ENCODE measurements at places on chromosomes 16 and 17.

- DNase-seq = no peak
Measured at GRCh38 chr17:30323895-30324319, 9.9 kb downstream of the TMIGD1 start.

DNA sequence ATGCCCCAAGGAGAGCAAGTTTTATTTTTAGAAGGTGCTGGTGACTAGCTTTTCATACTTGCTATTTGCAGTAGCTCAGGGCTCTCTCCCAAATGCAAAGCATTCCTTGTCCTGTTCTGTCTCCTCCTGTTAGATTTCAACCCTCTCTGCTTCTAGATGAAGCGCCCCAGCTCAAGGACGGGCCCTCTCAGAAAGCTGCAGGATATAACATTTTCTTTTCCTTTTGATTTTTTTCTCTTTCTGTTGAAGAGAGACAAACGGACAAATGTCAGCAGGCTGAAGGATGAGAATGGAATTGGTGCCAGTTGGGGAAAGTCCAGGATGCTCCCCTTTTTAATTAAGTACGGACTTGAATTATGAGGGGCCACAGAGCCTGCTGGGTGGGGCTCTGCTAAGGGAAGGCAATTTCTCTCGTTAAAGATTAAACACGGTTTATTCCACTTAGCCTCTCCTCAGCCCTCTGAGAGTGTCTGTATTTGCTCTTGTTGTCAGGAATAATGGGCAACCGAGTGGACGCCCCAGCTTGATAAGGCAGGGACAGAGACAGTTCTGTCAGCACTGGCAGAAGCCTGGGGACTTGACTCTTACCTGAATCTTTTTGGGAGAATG is 6.2 kb upstream of the ETV4 start:
- no peak for DNase-seq

DNA sequence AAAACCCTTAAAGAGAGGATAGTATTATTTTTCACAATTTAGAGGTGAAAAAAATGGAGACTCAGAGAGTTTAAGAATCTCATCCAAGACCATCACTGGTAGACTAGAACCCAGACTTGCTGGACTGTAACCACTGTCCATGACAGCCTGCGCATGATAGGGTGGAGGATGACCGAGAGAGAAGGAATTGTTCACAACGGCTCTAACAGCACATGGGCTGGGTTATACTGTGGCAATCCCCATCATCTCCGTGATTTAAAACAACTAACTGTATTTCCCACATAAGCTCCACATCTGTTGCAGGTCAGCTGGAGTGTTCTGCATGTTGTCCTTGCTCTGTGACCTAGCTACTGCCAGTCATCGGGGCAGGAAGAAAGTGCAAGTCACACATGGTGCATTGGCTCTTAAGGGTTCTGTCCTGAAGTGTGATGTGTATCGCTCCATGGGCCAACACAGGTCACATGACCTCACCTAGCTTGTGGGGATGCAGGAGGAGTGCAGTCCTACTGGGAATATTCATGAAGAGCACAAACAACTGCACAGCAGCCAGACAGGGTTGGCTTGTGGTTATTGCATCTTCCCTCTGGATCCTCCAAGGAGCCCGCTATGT is 131.2 kb upstream of the MPHOSPH6 start:
- DNase-seq = no peak

DNA sequence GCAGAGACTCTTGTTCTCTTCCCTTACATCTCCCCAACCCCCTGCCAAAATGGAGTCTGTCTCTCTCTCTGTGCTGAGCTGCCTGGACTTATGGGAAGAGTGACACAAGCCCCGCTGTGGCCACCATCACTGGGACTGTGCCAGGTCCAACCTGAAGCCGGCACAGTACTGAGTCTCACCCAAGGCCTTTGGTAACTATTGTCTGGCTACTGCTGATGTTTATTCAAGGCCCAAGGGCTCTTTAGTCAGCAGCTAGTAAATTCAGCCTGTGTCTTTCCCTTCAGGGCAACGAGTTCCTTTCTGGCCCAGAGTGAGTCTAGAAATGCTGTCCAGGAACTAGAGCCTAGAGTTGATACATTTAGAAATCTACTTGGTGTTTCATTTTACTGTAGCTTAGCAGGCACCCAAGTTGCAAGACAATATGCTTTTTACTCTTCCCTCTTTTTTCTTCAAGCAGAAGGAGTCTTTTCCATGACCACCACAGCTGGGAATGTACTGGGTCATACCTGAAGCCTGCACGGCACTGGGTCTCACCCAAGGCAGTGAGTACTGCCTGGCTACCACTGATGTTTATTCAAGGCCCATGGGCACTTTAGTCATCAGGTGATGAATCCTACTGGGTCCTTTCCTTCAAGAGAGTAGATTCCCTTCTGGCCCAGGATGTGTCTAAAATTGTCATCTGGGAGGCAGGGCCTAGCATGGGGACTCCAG is 17.7 kb downstream of the EFCAB5 start:
- no peak for DNase-seq

DNA sequence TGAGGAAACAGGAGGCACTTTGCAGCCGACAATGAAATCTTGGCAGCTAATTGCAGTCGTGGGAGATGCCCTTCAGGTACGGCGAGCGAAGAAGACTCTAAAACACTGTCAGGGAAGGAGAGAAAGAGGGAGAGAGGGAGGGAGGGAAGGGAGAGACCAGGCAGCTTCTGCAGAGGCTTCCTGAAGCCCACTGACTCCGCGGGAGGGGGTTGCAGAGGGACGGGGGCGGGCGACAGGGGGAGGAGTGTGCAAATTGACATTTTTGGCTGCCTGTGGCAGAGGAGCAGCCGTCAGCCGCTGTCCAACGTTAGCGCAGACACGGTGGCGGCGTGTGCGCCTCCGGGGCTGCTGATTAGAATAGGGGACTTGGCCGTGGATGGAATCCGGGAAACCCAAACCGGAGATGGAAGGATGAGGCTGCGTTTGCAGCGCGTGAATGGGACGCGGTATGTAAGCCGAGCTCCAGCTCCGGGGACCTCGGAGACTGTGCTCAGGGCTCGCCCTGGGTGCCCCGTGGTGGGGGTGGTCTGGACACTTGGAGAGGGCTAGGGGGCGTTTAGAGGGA is 849.1 kb upstream of the RBFOX1 start:
- peak; percentile 66 for DNase-seq

GRCh38 chr17:549177-550040 is 165.2 kb downstream of the VPS53 start:
- no peak for DNase-seq

DNA sequence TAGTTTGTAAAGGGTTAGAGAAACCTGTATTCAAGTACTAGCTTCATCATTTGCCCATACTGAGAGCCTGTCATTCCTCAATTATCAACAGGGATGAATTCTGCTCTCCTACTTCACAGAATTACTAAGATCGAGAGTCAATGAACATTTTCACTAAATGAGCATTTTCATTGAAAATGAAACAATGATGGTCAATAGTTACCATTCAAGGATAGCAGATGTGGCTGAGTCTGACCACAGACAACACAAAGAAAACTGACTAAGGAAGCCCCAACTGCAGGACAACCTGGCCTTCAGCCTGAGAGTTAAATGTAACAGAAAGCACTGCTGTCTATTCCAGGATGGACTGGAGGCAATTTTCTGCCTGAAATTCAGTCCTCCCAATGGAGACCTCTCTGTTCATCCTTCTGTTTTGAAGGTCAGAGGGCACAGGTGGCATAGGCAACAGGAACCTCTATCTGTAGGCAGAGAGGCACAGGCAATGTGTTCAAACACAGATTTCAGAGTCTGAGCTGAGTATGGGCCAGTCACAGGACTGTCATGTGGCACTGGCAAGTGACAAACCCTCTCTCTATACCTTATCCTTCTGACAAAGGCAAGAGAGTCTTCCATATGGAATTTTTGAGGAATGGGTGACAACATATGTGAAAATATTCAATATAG is 19.5 kb downstream of the TRAF4 start:
- no peak for DNase-seq

- no peak for DNase-seq
Measured at GRCh38 chr17:82965371-82965770, 114.0 kb upstream of the METRNL start.

- no peak for DNase-seq
Measured at GRCh38 chr16:22633799-22634198, 123.1 kb downstream of the NPIPB5 start.

- no peak for DNase-seq
Measured at GRCh38 chr16:75584108-75584507, 17.9 kb downstream of the GABARAPL2 start.

DNA sequence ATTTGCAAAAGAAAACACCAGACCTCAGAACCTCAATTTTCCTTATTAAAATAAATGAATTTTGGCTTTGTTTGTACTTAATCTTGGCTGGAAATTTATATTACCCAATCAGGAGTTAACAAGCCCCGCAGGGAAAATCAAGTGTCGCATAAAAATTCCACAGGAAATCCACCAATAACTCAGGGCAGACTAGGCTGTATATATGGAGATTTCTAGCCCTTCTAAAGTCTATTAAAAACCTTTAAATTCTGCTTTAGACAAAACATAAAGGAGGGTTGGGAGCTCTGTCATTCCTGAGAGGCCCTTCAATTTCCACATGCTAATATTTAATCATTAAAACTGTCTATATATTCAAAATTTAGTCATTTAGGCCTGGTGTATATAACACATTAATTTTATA is 434.7 kb downstream of the CDH11 start:
- DNase-seq = no peak

GRCh38 chr17:45230787-45231480 is 9.2 kb downstream of the FMNL1 start:
- DNase-seq = no peak

DNA sequence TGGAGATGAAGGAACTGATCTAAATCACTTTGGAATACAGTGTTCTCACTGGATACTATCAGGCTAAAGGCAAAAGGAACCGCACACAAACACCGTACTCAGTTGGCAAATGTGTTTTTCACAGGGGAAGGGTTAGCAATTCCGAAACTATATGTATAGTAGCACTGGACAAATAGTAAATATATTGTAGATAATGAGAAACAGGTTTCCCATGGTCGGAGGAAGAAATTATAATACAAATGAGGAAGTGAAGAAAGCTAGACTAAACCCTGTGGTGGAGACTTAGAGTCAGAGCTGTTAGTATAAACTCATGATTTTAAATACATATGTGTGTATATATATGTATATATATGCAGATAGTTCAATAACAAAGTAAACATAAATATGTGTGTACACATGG is 414.1 kb upstream of the SALL1 start:
- DNase-seq = no peak

DNA sequence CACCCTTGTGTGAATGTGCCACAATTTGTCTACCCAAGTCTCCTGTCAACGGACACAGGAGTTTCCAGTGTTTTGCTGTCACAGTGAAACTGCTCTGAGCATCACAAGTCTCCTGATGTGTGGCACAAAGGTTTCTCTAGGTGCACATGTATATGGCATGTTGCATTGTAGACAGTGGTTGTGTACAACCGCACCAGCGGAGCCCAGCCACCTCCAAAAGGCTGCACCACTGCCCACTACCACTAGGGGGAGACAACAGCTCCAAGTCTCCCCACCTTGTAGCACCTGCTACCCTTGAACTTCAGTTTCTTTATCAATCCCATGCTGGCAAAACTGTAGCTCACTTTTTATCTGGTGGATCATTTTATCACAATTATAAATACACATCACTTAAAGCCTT is 95.5 kb upstream of the ZNF469 start:
- peak; percentile 46 for DNase-seq

GRCh38 chr17:50783193-50783660 is 15.9 kb upstream of the ANKRD40CL start:
- DNase-seq = peak; percentile 98

DNA sequence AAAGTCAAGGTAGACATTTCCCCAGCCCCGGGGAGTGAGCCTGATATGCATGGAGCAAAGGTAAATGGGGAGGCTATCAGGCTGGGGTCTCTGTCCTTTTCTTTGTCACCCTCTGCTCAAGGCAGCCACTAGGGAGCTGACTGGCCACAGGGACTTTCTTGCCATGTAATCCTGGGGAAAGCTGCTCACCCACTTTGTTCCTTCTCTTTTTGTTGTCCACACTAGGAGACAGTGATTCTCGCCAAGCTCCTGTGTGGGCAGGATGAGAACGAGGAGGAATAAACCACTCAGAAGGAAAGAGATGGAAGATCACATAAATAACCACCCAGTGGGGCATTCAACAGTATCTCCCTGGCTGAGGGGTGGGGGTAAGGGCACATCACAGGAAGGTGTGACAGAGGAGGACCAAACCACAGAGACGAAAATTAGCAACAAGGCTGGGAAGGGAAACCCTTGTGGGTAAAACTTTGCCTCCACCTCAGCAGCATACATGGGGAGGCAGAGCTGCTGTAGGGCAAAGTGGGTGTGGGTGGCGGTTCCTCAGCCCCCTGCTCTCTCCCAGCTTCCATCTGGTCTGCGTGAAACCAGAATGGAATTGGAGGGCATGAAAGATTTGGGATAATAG is 26.2 kb upstream of the CCL1 start:
- DNase-seq = no peak

DNA sequence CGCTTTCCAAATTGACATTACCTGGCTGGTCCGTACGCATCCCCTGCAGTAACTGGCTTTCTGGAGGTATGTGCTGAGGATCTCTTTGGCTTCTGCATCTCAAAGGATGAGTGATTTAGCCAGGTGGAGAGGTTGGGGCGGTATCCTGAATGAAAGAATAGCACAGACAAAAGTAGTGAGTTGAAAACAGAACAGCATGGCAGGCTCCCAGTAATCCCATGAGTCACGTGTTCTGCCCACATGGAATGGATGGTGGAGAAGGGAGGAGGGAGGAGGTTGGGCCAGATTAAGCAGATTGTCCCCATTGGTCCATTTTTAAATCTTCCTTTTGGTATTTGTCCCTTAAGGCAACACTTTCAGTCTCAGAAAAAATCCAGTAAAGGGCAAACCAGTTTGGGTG is 176.0 kb downstream of the WWOX start:
- peak; percentile 43 for DNase-seq

DNA sequence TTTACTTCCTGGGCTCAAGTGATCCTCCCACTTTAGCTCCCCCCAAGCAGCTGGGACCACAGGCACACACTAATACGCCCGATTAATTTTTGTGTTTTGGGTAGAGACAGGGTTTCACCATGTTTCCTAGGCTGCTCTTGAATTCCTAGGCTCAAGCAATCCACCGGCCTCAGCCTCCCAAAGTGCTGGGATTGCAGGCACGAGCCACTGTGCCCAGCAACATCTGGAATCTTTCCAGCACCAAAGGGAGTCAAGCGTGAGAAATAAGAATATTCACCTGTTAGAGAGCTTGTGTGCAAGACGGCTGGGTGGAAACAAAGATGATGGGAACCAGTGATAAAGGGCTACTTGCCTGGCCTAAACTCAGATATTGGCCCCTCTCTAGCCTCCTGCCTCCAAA is 14.2 kb upstream of the ALOX12B start:
- DNase-seq = no peak

All from iPS-NIHi11 (cell line).